ENCODE measurements at places on chromosomes 1 and 21.

DNA sequence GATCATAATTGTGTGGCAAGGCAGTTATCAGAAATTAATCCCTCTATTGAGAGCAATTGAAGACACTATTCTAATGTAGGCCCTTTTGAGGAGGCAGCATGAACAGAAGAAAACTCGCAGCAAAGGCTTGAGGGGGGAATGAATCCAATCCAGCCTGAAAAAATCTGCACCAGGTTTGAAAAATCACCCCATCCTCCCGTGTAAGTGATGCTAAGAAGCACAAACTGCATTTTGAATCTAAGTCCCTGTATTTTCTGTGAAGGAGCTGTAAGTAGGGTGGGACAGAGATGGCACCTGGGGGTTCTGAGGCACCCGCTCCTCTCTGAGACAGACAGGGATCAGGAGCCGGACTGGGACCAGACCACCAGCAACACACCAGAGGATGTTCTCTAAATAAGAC, at the start of gene CRB1:
Gene CRB1 (plus strand): TSS at position 241 of the 400 bp plus-strand sequence. CDS start 161 bp downstream, outside the sequence.
- no peak for DNase-seq

DNA sequence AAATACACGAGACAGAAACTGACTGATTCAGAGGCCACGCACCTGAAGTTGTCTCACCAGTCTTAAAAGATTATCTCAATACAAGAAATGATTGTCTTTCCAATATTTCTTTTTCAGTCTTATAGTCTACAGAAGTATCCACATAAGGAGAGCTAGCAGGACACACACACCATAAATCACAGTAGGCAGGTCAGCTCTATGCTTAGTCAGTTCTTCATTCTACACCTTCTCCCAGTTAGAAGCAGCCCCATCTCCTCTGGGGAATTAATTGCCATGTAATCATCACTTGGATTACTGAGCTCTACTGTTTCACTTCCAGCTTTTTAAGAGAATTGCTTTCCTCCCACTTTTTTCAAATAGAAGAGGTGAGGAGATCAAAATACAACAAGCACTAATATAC, 59.6 kb downstream of the SMYD3 start:
- no peak for DNase-seq

- no peak for DNase-seq
These were observed 65.4 kb downstream of the RUNX1 start for GRCh38 chr21:34983680-34984086.

- no peak for DNase-seq
These were observed 777.3 kb downstream of the LTN1 start for GRCh38 chr21:28215214-28215954.

GRCh38 chr1:204782118-204782700, 88.5 kb upstream of the NFASC start:
- DNase-seq, result no peak

GRCh38 chr1:24893431-24893830, 36.6 kb downstream of the RUNX3 start:
- DNase-seq, result no peak

- DNase-seq, result no peak
These were observed 55.3 kb upstream of the RCC1 start for GRCh38 chr1:28450561-28450960.

DNA sequence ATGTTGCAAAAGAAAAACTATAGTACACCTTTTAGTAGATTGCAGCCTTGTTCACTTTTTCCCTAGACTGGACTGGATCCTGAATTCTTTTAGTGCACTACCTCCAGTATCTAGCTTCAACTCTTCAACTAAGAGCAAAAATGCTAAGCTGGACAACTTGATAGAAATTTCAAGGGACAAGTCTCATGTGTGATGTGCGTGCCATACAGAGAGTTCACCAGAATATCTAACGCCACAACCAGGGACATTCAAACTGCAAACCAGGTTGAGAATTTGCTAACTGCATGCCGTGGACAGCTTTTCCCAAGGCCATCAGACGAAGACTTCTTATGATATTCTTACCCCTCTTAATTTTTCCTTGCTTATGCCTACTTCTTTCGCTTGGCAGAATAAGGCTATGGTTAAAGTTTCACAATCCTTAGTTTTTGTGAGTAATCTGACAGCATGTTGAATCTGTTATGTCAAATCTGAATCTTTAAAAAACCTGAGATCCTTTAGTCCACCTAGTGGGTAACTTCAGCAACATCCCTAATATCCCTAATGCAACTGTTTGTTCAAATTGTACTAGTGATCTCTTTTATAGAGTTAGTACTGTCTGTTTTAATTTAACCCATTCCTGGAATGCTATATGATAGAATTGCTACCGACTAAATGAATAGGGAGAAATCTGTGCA, 66.4 kb downstream of the DDAH1 start:
- DNase-seq, result no peak

DNA sequence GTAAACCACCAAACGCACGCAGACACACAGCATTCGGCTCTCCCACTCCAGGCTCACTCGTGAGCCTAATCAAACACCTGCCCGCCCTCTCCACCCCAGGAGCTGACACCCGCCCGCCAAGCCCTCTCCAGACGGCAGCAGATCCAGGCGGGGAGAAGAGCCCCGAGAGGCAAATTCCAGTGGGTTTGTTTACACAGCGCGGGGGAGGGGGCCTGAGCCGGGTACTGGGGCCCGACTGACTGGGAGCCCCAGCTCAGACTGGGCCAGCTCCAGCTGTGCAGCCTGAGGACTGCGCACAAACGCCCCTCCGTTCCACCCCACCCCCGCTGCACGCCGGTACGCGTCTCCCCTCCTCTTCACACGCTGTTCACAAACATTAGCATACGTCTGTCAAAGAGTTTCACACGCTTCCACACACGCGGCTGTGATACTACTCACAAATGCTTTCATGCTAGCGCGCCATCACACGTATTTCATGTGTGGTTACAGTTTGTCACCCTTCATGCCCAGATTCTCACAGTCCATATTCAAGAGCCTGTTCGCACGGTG, 1.0 kb upstream of the EFNA1 start:
- peak; percentile 65 for DNase-seq

- no peak for DNase-seq
These were observed 30.1 kb downstream of the ITPKB start for GRCh38 chr1:226708967-226709396.

GRCh38 chr1:112063781-112064728, 74.6 kb upstream of the KCND3 start:
- DNase-seq, result no peak

DNA sequence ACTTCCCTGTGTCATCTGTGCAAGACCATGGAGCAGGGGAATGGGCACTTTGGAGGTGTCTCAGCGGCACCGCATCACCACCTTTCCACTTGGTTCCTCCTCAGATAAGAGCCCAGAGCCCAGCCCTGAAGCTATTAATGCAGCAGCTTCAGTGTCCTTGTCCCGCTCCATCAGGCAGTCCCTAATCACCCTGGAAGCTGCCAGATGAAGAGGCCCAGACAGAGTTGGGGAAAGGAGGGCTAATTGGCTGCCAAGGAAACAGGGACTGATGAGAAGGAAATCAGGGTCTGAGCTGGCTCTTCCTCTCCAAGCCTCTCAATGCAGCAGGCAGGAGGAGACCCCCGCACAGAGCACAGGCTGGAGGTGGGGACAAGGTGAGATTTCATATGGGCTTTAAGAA, 83.1 kb upstream of the KLHDC7A start:
- no peak for DNase-seq

DNA sequence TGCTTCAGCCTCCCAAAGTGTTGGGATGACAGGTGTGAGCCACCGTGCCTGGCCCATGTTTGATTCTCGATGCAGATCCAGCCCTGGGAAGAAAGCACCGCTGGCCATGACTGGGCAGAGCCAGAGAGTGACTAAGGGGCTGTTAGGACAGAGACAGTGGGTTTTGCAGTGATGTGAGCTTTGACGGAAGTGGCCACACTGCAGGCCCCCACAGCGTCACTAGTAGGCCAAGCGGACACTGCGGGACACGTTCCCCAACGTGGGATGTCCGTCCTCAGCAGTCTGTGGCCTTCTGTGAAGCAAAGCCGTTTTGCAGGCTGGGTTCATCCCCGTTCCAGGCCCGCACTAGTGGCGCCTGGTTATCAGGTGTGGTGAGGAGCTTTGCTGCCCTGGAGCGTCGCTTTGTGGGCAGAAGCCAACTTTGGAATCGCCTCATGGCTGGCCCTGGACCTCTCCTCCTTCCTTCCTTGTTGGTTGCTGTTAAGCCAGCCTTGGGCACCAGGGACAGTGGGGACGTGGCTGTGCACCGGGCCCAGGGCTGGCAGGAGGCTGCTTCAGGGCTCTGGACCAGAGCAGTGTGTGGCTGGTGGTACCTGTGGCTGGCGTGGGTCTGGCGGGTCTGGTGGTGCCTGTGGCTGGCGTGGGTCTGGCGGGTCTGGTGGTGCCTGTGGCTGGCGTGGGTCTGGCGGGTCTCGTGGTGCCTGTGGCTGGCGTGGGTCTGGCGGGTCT, 41.2 kb downstream of the SKI start:
- no peak for DNase-seq

- no peak for DNase-seq
These were observed 789 bp upstream of the PTPN14 start for GRCh38 chr1:214552174-214552608.

- DNase-seq, result no peak
These were observed 85.2 kb downstream of the BEND5 start for GRCh38 chr1:48691429-48692001.

- no peak for DNase-seq
These were observed 198.8 kb downstream of the AMY1C start for GRCh38 chr1:103948526-103948925.

GRCh38 chr1:114517348-114517747, 6.3 kb upstream of the TRIM33 start:
- DNase-seq, result no peak

- no peak for DNase-seq
These were observed 2.5 kb downstream of the RASAL2 start for GRCh38 chr1:178096421-178096820.

GRCh38 chr1:13588946-13589796, 5.5 kb downstream of the PDPN start:
- DNase-seq, result no peak

- DNase-seq, result no peak
These were observed 193.2 kb downstream of the C1orf94 start for GRCh38 chr1:34369701-34370455.

DNA sequence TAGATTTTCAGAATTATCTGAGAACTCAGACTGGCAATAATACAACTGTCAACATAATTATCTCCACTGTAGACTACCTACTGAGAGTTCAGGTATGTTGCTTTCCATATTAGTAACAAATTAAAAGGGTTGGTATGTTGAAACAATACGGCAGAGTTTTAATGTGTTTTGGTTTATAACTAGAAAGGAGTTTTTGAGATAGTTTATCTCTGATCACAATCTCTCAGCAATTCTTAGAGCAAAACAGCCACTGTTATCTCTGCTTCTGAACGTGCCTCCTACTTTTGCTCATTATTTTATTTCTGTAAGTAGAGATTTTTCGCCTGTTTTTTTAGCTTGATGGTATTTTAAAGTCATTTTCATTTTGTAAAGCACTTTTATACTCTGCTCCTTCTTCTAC, 118.7 kb downstream of the ZP4 start:
- no peak for DNase-seq

GRCh38 chr1:14896381-14897079, 257.0 kb upstream of the TMEM51 start:
- DNase-seq, result no peak

GRCh38 chr1:1349256-1350012, at the start of gene DVL1:
Gene DVL1, minus strand, starts transcription at chr1:1349418. Its CDS starts 353 bp downstream, at chr1:1349065.
- DNase-seq, result peak; percentile 66

DNA sequence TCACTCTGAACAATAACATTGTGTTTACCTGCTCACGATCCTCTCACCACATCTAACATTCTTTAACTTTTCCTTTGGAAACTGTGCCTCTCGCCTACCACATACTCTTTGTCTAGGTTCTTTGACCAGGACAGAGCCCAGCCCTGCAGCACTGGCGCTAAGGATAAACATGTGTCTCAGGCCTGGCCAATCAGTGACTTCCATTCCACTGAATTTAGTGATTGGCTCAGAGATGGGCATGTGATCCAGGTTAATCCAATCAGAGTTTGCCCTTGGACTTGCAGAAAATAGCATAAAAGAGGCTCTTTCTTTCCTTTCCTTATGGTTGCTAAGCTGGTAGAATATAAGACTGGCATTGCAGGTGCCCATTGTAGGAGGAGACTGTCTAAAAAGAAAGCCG, 605.7 kb downstream of the MATN1 start:
- no peak for DNase-seq

GRCh38 chr1:9302745-9303524, 10.2 kb downstream of the SPSB1 start:
- no peak for DNase-seq
